HS-5 (cell line): ENCODE measurements at places on chromosomes 7 and 10.

- no peak for DNase-seq
These were observed 84.4 kb downstream of the WNT2 start for GRCh38 chr7:117238472-117238871.

DNA sequence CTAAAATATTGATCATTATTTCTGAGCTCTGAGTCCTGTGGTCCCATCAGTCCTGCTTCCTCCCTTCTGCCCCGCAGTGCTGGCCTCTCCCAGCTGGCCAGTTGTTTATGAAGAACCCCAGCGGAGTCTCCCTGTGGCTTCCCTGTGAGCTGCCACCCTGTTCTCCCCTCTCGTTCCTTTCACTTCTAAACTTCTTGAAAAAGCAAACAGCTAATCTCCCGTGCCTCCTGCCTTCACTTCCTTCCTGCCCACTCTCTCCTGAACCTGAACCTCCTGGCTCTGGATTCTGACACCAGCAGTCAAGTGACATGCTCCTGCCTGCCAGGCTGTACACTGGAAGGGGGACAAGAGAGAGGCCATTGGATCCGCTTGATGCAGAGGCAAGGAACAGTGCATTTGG is 63.7 kb upstream of the ZPBP start:
- no peak for DNase-seq

DNA sequence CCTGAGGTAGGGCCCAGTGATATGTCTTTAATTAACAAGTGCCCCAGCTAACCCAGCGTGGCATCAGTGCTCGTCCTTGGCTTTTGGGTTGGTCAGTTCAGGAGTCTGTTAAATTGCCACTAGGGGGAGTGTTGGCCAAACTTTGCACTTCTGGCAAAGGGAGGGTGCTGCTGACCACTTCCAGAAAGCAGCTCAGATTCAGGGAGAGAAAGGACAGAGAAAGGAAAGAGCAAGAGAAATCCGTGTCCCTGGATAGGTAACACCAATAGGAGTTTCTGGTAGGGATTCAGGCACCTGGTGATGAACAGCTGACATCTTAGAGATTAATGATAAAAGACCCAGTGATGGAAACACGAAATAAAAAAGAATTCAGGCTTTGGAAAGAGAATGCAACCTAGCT is 243.1 kb upstream of the AOAH start:
- peak; percentile 56 for DNase-seq

DNA sequence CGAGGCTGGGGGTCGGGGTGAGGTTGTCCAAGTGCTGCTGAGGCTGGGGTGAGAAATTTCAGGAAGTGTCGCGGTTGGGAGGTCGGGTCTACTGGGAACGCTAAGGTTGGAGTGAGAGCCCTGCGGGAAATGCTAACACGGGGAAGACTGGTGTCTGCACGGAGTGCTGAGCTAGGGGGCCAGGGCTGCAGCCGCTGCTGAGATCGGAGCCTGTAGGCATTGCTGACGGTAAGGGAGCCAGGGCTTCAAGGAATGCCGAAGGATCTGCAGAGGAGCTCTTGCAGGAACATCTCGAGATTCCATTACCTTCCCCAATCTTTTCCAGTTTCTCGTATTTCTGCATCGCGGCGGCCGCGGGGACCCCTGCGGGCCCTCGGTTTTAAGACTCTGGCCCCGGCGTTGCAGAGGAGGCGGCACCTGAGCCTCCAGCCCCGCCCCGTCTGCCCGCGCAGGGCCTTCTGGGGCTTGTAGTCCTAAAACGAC is at the start of gene CDK5:
Gene CDK5, minus strand, starts transcription at position 392 of the 483 bp plus-strand sequence. Its CDS starts 49 bp downstream, at position 343.
- DNase-seq, result no peak

GRCh38 chr10:101690461-101690860 is 4.5 kb downstream of the FBXW4 start:
- no peak for DNase-seq

DNA sequence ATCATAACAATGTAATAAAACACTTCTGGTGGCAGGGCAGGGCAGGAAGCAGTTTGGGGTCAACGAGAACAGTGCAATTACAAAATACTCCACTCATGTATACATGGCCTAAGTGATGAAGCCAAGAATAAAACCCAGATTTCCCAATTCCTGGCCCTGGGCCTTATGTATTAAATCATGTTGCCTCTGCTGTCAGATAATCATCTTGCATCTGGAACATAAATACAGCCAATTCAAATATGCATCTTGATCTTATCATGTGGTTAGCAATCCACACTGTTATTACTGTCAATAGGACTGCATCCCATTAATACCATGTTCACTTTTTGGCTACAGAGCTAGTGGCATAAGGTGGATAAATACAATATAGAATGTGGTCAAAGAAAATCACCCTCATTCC is 186.5 kb upstream of the SLC25A13 start:
- DNase-seq, result no peak

GRCh38 chr10:131071721-131072120 is 239.8 kb downstream of the TCERG1L start:
- DNase-seq, result no peak

DNA sequence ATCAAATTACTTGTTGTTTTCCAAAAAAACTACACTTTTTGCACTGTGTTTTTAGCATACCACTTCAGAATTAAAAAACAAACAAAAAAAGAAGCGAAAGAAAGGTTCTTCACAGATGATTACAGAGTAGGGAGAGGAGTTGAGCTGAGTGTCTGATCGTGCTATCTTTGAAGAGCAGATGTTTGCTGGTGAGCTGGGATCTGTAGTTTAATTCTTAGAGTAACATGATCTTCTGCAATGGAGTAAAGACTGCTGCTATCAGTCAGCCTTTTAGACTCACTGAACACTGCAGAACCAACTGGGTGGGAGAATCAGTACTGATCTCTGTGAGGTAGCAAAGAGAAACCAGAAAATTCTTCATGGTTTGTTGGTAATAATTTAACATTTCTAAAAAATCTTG is 1197.8 kb upstream of the SORCS1 start:
- DNase-seq, result no peak

DNA sequence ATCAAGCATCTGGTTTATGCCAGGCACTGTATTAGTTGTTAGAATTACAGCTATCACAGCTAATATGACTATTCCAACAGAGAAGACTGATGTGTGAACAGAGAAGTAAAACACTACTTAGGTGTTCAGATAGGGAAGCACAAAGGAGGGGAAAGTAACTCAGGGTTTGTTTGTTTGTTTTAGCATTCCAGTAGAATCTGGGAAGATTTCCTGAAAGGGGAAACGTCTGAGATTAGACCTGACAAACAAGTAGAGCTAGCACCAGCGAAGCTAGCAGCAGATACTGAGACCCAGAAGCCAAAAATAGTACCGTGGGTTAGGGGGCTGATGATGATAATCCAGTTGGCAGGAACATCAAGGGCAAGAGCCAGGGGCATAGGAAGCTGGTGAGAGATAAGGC is 28.8 kb upstream of the KLHL7 start:
- no peak for DNase-seq

GRCh38 chr7:134186027-134186426 is 58.9 kb downstream of the LRGUK start:
- DNase-seq, result peak; percentile 44

DNA sequence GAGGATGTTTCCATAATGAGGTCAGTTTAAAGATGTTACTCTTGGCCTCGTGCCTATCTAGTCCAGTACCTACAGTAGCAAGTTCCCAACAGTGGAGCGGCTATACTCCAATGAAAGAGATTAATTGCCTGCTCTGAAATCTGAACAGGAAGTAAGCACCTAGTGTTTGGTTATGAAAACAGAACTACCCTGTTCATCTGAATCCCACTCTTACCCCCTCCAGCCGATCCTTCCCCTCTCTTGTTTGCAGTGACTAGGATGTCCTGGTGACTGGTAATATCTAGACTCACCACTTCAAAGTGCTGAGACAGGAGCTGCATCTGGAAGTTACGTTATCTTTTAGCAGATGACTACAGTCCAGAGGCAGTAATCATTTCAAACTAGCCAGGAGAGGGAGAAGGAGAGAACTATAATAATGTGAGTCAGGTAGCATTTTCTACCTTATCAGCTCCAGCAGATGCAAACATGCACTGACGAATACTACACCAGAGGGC is 666.7 kb upstream of the NRP1 start:
- DNase-seq, result no peak
